ENCODE measurements at places on chromosomes 11 and 22.

- DNase-seq = no peak
Observed at GRCh38 chr11:23021287-23021863, 161.1 kb upstream of the CCDC179 start.

DNA sequence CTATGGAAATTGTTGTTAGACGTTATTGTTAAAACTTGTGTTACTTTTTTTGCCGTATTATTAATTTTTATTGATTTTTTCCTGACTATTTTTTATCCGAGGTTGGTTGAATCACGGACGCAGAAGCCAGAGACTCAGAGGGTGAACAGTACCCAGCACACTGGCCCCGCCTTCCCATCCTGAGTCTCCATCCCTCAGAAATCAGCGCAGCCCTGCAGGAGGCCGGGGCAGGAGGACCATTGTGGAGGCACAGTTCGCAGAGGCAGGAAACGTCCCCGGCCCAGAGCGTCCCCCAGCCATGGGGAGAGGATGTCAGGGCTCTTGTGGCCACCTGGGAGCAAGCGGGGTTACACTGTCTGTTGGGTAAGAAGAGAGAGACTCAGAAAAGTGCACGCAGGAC is 843.0 kb downstream of the BRD1 start:
- no peak for DNase-seq

DNA sequence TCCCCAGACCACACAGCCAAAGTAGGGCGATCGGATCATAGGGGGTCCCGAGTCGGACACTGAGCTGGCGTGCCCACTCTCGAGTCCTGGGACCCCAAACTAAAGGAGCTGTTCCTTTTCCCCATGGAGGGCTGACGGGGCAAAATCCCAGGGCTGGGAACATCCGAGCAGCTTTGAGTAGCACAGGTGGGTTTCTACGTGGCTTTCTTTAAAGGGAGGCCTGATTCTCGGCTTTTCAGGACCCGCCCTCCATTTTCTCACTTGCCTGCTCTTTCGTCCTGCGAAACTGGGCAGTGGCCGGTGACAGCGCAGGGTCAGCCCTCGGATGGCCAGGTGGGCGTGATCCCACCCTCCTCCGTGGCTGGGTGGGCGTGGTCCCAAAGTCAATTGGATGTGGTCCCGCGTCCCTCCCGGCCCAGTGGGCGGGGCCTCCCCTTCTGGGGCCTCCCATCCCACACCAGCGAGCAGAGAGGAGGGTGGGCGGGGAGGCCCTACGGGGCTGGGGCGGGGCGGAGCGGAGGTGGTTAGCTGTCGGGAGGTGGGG is 17.5 kb upstream of the TXNRD2 start:
- no peak for DNase-seq

DNA sequence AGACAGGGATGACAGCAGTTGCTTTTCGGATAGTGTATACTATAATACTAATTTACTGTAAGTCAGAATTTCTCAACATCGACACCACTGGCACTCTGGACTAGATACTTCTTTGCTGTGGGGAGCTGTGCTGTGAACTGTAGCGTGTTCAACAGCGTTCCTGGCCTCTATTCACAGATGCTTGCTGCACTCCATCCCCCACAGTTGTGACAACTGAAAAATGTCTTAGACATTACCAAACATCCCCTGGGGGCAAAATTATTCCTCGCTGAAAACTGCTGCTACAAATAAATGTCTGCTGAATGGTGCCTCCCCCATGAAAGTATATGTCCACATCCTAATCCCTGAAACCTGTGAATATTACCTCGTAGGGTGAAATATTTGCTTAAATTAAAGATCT is 7.5 kb upstream of the SLC15A3 start:
- DNase-seq = no peak

DNA sequence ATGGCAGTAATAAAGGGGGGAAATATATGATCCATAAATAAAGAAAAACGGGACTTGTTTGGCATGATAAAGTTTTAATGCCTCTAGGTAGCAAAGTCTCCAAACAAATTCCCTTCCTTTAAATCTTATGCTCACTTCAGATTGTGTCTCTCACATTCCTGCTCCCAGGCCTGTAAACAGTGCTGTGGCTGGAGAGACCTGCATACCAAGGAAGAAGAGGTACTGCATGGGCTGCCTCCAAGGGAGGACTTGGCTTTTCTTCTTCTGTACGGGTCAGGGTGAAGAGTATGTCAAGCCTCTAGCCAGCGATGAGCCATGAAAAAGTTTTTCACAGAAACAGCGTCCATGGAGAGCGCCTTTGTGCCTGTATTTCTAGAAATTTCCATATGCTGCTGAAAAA is 161.8 kb downstream of the KIRREL3 start:
- DNase-seq = no peak

DNA sequence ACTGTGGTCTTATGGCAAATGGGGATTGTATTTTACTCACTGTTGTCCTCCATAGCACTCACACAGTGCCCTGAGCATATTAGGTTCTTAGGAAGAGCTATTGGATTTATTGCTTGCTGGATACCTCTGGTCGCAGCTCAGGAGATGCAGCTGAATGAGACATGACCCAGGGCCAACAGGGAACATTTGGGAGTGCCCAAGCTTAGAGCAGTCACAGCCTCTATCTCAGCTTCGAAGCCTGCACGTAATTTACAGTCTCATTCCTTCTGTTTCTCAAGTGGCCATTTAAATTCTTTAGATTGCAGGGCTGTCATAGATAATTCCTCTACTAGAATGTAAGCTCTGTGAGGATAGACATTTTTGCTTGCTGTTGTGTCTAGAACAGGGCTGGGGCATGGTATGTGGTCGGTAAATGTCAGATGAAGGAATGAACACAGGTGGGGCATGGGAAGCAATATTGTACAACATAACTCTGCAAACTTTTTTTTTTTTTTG is 192.8 kb downstream of the GRIK4 start:
- no peak for DNase-seq

GRCh38 chr22:35892192-35892591 is 136.4 kb downstream of the RBFOX2 start:
- no peak for DNase-seq

Measured in activated T-cell treated with anti-CD3 and anti-CD28 coated beads, Interleukin-2, amount 50 U/mL, for 48 hours (primary cell).